ENCODE measurements at places on chromosomes 2 and 18.

DNA sequence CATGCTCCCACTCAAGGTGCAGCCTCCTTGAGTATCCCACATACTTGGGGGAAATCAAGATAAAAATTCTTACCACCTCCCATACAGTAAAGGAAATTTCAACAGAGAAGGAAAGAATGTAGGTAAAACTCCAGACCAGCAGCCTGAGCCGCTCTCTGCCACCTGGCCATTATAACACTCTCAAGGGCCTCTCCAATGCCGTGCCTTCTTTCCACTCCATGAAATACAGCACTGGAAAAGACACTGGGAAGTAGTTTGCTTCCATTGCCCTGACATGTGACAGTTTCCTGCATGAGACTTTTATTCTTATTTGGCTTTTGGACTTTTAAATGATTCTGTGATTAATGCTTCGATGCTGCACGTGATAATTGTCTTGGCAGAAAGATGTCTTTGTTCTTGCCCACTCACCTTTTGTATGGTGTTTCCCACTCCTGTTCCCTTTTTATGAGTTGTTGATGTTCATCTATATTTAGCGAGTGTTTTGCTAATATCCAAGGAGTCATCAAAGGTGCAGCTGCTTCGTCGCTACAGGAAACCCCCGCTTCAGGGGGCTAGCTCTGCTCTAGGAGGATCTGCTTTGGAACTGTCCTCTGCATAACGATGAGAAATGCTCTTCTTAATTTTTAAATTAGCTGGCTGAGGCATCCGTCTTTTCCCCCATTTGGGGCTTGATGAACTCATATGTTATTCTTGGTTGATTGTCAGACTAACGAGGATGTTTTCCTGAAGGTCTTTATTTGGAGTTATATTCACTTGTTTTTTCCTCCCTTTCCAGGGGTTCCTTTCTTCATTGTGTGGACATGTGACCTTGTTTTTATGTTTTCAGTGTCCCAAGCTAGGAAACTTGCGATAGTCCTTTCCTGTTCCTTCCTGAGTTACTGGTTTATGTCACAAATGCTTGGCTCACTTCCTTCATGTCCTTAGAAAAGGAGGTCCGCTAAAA is 179.4 kb downstream of the TXNL1 start:
- DNase-seq, result no peak

GRCh38 chr2:171174075-171174474 is 13.4 kb upstream of the TLK1 start:
- no peak for DNase-seq

- DNase-seq, result no peak
These were observed 898.7 kb downstream of the BCL11A start for GRCh38 chr2:59654710-59655109.

DNA sequence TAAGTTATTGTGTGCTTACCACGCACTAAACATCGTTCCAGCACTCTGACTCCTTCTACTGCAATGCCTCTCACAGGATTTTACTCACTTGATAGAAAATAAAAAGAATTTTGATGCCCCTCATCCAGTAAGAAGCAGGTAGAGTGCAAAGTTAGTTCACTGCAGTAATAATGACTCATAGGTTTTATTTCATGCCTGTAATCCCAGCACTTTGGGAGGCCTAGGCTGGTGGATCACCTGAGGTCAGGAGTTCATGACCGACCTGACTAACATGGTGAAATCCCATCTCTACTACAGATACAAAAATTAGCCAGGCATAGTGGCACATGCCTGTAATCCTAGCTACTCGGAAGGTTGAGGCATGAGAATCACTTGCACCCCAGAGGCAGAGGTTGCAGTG is 190.6 kb downstream of the RAD51AP2 start:
- no peak for DNase-seq

- DNase-seq, result no peak
These were observed 215.2 kb downstream of the VAPA start for GRCh38 chr18:10128921-10129501.

DNA sequence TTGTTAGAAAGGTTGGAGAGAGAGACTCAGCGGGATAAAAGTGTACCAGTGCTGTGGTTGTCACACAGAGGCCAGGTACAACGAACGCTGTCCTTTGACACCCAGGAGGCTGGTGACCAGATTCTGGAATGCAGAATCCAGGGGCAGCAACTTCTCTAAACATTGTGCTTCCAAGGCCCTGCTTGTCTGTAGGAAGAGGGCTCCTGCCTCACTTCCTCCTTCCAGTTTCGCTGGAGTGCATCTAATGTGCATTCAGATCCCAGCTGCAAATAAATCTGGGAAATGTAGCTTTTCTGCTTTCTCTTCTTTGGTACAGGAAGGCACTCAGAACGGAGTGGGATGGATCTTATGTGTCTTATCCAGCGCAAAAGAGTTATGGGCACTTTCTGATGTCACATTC is 171.8 kb upstream of the ATP5MC3 start:
- no peak for DNase-seq

- DNase-seq, result no peak
These were observed 150.2 kb downstream of the NCKAP5 start for GRCh38 chr2:133418021-133418420.

- no peak for DNase-seq
These were observed 340.3 kb downstream of the PLCL1 start for GRCh38 chr2:198144660-198145059.

DNA sequence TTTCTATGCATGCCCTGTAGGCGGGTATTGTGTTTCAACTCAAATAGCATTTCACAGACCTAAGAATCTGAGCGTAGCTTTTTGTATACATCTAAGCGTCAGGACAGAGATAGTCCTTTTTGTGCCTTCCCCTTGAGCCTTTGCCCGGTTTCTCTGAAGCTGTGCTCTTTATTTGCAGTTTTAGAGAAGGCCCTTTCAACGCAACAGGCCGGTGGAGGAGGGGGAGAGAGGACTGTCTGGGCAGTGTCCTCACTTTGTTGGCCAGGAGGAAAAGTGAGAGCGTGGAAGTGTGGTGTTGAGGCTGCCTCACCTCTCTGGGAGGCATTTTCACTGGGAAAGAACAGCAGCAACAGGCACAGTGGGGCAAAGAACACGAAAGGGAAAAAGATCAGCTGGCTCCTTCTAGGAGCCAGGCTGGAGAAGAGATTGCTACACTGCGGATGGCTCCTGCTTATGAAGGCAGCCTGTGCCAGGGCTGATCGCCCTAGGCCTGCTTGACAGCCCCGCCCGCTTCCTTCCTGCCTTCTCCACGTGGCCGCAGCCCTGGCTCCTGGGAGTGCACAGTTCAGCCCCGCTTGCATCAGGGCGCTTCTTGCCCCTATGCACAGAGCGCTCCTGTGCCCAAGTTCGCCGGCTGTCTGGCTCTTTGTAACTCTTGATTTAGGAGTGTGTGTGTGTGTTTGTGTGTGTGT is 195.6 kb upstream of the POU3F3 start:
- peak; percentile 34 for DNase-seq

DNA sequence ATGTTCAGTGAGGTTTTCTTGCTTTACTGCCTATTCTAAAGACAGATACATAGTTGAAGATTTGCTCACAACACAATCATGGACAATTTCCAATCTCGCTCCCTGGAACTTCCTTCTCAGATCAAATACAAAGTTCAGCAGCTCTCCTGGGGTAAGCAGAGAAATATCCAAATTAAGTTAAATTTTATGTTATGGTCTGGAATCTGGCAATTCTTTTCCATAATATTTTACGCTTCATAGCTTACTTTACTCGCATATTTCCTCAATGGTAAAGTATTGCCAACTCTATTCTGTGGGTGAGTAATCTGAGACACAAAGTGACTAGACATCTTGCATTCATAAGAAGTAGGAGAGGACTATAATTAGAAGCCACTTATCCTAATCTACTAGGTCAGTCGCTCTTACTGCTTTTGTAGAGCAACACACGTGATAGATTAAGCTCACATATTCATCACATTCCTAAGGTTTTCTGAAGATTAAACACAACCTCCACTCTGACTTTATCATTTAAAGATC is 529.4 kb downstream of the CCDC85A start:
- DNase-seq, result no peak

- no peak for DNase-seq
These were observed 66.2 kb downstream of the HNMT start for GRCh38 chr2:138030459-138030858.

GRCh38 chr2:191176305-191176704 is 25.5 kb upstream of the STAT4 start:
- no peak for DNase-seq

DNA sequence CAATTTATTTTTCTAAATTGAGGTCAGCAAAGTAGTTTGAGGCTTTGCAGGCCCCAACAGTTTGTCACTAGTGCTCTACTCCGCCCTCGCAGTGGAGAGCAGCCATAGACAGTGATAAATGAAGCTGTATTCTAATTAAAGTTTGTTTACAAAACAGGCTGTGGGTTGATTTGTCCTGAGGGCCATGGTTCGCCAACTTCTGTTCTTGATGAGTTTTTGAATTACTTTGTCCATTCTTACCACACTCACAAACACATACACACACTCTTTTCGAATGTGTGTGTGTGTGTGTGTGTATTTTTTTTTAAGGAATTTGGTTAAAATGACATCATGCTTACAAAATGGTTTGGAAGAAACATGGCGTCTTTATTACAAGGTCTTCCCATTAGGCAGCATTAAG is 68.6 kb downstream of the MTCL1 start:
- DNase-seq, result no peak

DNA sequence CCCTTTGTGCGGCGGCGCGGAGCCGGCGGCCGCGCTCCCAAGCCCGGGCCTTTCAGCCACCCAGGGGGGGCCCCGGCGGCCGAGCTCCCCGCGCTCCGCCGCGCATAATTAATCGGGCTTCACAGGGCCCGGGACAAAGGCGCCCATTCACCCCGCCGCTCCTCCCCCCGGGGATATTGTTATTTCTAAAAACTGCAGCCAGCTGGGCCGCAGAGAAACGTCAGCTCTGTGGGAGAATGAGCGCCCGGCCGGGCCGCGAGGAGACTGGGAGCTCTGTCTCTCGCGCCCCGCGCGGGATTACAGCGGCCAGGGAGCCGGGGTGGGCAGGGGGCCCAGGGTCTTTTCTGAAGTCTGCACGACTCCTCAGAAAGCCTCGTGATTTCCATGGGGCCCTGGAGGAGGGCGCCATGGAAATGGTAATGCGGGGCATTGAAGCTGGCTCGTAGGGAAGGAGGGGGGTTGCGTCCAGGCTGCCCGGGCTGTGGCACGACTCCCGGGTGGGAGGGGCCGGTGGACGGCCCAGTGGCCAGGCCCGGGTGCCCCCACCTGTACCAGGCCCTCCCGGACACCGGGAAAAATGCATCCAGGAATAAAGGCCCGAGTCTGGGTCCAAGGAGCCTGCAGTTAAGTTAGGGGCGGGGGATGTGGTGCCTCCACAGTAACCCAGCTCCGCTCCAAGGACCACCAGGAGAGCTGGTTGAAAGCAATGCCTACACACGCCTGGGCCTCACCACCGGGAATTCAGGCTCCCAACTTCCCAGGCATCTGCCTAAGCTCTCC is 125.3 kb downstream of the ZFP36L2 start:
- DNase-seq, result no peak

DNA sequence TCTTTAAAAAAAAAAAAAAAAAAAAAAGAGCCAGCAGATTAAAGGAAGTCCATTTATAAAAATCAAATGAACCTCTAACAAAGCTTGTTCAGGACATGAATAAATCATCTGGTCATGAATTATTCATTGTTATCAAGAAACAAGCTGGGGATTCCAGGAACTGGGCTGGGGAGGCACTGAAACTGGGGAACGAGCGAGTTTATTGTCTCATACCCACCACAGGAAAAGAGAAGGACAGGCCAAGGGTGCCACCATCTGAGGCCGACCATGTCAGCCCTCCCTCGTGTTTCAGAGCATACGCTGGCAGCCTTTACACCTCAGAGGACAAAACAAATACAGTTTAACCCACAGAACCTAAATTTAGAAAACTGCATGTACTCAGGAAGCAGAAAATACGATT is 164.2 kb downstream of the VWC2L start:
- DNase-seq, result no peak

DNA sequence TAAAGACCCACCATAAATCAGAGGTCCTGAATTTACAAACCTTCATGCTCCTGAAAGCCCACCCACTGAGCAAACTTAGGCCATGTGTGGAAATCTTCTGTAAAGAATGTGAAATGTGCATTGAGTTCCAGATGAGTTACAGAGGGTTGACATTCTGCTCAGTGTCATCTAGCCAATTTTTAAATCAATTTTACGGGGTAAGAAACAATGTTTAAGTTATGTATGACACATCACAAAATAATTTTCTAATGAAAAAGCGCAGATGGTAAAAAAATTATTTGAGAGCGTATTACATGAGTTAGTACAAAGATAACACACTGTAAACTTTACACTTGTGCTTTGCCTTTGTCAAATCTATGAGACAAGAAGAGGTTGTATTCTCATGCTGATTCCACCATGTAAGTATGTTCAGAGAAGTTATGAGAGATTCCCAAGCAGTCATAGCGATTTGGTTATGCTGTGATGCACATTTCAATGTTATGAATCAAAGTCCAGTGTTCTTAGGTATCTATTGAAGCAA is 446.3 kb downstream of the ADCYAP1 start:
- DNase-seq, result no peak

GRCh38 chr2:10740226-10740625 is 18.8 kb downstream of the ATP6V1C2 start:
- no peak for DNase-seq

DNA sequence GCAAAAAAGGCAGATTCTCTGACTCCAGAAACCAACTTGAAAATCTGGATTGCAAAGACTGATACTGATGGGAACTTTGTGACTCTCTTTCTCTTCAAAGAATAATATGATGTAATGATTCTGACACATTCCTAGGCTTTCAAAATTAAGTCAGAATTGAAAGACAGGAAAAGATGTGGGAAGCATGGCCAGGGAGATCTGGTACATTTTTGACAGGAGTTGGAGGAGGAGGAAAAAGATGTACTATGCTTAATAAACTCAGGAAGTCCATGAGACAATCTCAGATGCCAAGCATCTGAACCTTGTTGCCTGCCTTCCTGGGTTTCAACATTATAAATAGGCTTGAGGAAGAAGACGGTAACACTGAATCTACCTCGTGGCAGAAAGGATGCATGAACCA is 34.2 kb downstream of the KLF7 start:
- DNase-seq, result no peak

DNA sequence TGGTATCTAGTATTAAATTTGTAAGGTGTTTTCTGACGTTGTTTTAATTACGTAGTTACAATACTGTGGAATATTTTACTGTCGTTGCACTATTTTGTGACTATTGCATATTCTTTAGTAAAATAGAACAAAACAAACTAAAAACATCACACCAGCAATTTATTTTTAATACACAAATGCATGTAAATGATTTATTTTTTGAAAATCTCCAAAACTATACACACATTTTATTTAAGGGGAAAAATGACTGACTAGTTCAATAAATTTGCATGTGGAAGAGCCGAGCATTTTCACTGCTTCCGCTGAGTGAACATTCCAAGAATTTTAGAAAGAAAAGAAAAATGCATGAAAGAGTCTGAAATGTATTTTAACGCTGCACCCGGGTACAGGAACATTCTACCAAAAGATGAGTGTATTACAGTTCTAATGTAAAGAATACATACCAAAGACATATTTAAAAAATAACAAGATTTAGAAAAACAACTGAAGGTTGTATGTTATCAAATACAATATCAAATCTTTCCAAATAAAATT is 257.7 kb downstream of the MEIS1 start:
- no peak for DNase-seq

GRCh38 chr18:77079954-77080682 is 52.5 kb downstream of the MBP start:
- no peak for DNase-seq
